ENCODE measurements at places on chromosomes 1 and 21.

GRCh38 chr1:175768610-175769009, 25.2 kb upstream of the TNR start:
- DNase-seq, result no peak

- no peak for DNase-seq
These were observed 32.5 kb downstream of the LRRC3 start for GRCh38 chr21:44487831-44488230.

DNA sequence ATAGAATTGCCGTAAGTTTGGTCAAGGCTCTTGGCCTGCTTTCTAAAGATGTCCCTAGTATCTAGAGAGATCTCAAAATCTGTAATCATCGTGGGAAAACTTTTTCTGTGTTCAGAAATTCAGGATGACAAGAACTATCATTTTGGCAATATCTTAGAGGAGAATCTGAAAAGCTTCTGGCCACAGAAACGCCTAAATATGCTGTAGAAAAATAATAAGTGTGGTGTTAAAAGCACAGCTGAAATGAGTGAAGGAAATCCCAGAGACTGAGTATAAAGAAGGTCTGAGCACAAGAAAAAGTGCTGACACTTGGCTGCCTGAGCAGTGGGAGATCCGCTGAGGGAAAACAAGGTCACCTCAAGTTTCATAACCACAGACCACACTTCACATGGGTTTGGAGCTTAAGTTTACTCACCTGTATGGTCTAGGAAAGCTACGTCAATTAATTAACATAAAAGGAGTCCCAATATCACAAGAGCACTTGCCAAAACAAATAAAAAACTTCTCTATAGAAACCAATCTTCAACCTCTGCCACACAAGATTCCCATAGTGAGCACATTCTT, 235.2 kb upstream of the IRF2BP2 start:
- DNase-seq, result no peak

- no peak for DNase-seq
These were observed 139.3 kb downstream of the PGBD5 start for GRCh38 chr1:230286890-230287269.

DNA sequence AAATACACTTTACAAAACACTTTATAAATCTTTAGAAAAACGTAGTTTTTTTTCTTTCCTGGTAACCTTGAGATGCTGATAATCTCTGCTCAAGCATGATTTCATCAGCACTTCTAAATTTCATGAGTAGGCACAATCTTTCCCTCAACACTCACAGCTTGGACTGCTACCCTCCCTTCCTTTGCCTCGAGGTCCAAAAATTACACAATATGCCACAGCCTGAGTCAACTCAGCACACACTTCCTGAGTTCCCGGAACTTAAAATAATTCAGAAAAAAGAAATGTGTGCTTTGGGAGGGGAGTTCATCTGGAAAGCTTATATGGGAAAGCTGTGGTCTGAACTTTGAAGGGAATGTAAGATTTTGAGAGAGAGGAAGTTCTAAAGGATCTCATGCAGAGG, 5.9 kb downstream of the CLCA2 start:
- DNase-seq, result peak; percentile 97

DNA sequence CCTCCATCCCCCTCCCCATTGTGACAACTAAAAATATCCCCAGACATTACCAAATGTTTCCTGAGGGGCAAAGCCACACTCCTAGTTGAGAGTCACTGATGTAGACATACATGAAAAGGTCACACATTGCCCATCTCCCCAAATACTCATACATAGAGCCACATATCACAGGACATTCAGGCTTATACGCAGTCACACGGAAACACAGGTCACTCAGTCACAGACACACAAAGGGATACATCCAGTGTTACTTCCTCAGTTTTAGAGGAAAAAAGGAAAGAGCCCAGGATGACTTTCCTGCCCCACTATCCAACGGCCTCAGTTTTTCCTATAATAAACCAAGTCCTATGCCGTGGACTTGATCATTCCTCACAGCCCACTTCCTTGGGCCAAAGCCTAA, 1.9 kb downstream of the SLC39A1 start:
- DNase-seq, result no peak

DNA sequence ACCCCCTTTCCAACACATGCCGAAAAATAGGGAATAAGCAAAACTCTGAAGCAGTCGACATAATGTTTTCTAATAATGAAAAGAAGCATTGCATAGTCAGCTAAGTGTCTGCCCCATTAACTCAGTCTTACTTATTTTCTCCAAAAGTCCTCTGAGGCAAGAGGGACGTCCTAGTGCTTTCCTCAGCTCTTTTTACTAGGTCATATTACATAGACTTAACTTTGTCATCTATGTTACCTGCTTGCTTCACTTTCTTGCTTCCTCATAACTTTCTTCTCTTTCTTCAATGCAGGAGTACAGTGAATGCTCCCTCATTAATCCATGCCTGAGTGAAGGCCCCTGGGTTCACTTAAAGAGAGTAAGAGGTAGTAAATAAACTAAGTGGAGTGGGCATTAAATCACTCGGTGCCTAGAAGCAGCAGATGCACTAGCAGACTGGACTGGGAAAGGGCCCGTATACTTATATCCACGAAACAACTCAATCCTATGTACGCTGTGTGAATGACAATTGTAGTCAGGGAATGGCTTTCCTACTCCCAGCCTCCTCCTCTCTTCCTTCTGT, 210.5 kb upstream of the SPAG17 start:
- DNase-seq, result no peak

DNA sequence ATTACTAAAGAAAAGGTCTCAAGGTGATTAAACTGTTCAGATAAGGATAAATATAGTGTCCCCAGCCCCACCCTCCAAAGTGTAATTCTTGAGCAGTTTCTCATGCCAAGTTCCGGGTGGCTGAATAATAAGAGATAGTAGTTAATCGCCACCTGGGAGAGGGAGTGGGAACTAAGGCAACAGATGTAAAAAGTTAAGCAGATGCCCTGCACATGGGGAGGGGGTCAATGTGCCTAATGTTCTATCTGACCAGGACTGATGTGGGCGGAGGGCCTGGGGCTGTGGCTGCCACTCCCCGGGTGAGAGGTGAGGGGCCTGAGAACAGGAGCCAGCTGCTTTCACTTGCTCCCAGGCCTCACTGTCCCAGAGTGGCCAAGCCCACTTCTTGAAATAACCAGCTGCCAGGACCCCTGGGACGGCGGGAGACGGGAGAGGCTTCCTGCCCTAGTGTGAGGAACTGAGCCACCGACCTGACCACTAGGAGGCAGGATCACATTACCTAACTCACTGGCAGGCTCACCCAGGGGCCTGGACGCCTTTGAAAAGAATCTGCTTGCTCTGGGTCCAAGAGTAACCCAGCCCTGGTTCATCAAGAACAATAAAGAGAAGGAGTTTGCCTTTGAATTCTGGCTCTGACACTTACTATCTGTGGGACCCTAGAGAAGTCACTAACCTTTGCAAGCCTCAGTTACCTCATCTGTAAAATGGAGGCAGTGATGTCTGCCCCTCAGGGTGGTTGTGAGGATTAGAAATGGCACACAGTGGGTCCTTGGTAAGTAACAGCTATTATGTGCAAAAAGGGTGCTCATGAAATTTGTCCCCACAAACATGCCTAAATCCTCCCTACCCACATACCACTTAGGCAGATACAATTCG, 179.2 kb downstream of the ATG4C start:
- DNase-seq, result peak; percentile 10

DNA sequence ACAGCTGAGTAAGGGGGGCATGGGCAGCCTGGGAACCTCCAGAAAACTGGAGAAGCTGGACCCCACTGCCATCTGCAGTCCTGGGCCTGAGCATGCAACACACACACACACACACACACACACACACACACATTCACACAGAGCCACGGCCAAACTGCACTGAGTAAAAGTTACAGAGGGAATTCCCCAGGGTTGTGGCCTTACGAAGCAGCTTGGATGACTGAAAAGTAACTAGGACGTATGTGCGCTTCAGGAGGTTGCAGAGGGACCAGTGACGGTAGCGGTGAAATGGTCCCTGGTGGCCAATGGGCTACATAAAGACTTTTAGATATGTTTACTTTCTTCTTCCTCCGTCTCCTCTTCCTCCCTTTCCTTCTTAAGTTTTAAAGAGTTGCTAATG, 232.5 kb upstream of the TMEM51 start:
- DNase-seq, result no peak

- DNase-seq, result no peak
These were observed 653 bp downstream of the CASP9 start for GRCh38 chr1:15523104-15524020.

GRCh38 chr21:42336054-42336453, 14.7 kb downstream of the TFF2 start:
- no peak for DNase-seq

DNA sequence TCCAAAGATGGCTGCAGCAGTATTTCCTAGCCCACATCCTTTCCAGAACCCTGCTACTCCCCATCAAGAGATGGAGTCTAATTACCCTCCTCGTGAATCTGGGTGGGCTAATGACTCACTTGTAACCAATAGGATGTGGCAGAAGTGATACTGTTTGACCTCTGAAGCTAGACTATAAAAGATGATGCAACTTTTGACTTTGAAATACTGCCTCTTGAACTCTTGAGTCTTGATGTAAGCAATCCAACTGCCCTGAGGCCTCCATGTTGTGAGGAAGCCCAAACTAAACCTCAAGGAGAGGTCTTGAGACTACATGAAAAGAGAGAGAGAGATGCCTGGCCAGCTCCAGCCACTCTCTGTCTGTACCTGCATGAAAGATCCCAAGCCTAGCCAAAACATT, 29.5 kb downstream of the LMO4 start:
- no peak for DNase-seq

DNA sequence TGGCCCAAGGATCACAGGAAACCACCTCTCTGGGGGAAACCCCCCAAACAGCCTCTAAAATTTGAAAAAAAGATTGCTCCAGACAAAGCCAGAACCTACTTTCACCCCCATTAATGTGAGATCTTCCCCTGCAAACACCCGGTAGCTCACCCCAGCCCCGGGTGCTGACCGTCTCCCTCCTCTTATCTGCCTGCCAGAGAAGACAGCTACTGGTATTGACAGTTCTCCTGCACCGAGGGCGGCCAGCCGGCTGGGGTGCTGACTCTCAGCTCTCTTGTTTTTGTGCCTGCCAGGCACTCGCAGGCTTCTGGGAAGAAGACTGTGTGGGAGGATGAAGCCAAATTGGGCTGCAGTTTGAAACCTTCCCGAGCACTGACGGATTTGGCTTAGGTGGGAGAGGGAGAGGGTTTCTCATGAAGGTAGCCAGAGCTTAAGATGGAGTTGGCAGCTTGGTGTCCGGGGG, 48.2 kb downstream of the RASSF5 start:
- no peak for DNase-seq

- DNase-seq, result peak; percentile 46
These were observed 63.9 kb downstream of the CSMD2 start for GRCh38 chr1:34101151-34101550.

GRCh38 chr21:29125191-29125590, 5.3 kb upstream of the MAP3K7CL start:
- DNase-seq, result no peak

Measured in stromal cell of bone marrow (primary cell).